ENCODE measurements at places on chromosomes 6 and 20.
A peak's percentile ranks its signal among the peaks of the same experiment; 100 is the strongest.

GRCh38 chr6:155442562-155442961, 13.1 kb downstream of the NOX3 start:
- no peak for DNase-seq

DNA sequence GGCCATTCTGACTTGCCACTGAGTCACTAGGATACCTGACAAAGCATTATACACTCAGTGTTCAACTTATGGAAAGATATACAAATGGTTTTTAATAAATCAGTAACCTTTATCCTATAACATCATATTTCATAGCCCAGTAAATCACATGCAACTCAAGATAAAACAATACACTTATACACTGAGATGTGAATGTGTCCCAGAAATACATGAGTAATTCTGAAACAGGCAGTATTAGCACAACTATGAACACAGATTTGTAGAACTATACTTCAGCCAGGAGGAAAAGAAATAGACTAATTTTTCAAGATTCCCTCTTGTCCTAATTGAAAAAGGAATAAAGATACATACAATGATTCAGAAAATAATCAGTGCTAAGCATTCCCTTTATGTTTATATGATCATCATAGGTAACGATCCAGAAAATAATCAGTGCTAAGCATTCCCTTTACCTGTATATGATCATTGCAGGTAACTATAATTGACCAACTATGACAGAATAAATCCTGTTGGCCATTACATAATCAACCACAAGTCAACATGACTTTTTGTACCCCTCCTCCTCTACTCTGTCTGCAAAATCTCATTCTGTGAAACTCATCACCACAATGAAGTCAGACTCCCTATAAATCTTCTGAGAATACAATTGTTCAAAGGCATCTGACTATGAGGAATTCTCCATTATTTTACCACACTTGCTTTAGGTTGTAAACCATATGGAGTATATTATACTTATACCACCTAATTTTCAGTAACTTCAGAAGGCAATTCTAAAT, 30.3 kb downstream of the HACE1 start:
- DNase-seq: no peak

- no peak for DNase-seq
These were observed 15.4 kb upstream of the TNFAIP3 start for GRCh38 chr6:137851669-137852068.

DNA sequence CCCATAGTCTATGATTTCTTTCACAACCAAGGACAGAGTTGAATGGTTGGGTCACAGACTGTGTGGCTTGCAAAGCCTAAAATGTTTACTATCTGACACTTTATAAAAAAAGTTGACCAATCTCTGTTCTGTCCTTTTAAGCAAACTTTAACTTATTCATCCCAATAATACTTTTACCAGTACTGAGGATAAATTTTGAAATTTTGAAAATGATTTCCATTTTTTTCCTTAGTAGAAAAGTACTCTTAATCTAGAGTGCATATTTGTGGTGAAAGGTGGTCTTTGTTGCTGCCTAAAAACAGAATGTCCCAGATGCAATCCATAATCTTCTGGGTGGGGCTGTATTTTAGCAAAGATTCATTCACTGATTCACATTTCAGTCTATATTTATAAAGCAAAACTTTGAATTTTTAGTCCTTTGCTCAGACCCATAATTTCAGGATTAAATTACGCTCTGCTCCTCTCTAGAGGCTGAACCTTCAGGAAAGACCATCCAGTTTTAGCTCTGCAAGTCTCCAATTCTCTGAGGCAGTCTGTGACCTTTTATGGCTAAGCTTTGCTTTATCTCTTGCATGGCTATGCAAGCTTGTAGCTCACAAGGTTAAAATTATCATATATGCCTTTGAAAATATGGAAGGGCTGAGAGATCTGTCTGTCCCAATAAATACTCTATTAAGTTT, 573.5 kb downstream of the COL12A1 start:
- DNase-seq: no peak

DNA sequence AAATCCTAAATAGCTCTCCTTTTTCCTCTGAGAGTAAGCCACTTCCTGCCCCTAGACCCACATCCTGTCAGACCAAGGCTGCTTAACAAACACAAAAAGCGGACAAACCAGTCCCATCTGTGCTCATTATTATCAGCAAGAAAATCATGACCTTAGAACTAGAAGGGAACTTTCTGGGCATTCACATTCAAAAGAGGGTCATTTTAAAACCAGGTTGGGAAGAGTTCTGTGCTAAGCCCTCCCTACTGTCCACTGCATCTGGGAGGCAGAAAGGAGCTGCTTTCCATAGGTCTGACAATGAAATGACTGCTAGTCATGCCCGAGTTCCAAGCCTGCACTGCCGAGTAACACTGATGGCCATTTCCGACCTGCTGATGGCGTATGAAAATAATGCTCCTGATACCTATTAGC, 15.4 kb downstream of the EZR start:
- no peak for DNase-seq

- DNase-seq: no peak
These were observed 5.2 kb downstream of the AP5S1 start for GRCh38 chr20:3825526-3825925.

- no peak for DNase-seq
These were observed 56.3 kb downstream of the HLA-DPB1 start for GRCh38 chr6:33132081-33132524.

DNA sequence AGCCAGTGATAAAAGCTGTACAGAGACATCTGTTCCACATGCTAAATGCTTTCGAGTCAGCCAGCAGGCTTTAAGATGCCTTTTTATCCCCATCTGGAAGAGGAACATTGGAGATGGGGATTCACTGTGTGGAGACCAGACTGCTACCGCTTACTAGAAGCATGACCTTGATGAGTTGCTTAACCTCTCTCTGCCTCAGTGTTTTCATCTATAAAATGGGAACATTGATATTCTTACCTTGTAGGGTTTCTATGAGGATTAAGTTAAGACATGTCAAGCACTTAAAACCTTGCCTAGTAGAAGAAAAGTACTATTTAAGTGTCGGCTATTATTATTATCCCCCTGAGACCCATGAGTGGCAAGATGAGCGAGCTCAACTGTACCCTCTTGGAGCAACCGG, 165.3 kb upstream of the SNX9 start:
- no peak for DNase-seq

DNA sequence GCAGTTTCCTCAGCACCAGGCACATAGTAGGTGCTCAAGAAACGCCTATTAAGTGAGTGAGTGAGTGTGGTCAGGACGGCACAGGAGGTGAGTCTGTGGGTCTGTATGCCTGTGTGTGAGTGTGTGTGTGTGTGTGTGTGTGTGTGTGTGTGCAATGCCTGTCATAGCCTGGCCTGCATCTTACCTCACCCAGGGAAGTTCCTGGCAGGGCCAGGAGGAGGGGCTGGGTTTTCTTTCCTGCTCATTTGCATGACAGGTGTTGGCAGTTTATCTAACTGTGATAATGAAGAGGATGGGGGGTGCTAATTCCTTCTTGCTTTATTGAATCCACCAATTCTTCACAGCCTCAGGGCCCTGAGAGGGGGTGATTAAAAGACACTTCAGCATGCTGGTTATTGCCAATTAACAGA, 146.7 kb upstream of the MLN start:
- no peak for DNase-seq

- no peak for DNase-seq
These were observed 25.2 kb downstream of the ADGRF1 start for GRCh38 chr6:47016909-47017308.

- DNase-seq: no peak
These were observed 11.0 kb downstream of the PCK1 start for GRCh38 chr20:57571782-57572416.

DNA sequence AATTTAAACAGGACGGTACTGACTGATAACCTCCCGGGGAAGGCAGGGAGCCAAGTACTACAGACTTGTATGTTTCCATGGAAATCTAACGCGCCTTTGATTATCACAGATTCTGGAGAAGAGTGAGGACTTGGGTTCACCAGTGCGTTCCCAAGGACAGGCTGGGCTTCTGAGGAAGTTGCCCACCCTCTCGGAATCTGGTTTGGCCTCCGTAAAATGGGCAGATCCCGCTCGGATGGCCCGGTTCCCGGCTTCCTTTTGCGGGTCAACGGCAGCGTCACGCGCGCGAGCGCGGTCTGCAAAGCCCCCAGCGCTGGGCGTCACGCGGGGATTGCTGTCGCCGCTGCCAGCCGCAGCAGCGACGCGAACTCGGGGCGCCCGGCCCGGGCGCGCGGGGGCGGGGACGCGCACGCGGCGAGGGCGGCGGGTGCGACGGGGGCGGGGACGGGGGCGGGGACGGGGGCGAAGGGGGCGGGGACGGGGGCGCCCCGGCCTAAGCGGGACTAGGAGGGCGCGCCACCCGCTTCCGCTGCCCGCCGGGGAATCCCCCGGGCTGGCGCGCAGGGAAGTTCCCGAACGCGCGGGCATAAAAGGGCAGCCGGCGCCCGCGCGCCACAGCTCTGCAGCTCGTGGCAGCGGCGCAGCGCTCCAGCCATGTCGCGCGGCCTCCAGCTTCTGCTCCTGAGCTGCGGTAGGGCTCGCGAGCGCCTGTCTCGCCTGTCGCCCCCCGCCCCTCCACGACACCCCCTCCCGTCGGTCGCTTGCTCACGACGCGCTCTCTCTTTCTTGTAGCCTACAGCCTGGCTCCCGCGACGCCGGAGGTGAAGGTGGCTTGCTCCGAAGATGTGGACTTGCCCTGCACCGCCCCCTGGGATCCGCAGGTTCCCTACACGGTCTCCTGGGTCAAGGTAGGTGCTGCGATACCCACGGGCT, at the start of gene CD83:
Gene CD83 (plus strand): TSS at position 615 of the 933 bp plus-strand sequence. CDS start 40 bp downstream, at position 655.
- peak; percentile 23 for DNase-seq

- no peak for DNase-seq
These were observed 22.1 kb upstream of the SLC22A7 start for GRCh38 chr6:43275801-43276576.

DNA sequence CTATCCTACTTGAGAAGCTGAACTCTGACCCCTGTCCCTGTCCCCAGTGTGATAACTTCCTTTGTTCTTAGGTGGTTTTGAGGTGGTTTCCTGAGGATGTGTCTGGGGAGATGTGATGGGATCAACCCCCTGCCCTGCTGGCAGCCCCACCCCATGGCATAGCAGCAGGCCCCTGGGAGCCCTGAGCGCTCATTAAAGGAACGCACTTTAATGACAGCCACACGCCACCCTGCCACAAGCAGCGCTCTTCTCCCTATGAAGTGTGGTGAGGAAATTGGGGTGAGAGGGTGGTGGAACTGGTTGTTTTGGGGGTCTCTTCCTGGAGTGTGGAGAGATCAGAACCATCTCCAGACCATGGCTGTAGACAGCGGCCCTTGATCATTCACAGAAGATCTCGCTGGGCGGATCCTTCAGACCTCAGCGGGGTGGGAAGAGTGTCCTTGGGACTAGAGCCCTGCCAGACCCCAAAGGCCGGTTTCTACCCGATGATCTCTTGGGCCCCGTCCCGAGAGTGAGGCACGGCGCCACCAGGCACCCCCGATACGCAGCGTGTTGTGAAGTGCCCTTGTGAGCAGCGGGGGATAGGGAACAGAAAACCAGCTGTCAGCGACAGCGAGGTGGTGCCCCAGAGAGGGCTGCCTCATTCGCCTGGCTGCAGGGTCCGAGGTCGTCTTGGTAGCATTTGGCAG, 45.4 kb downstream of the SYNJ2 start:
- DNase-seq: no peak

- no peak for DNase-seq
These were observed 15.0 kb upstream of the AKIRIN2 start for GRCh38 chr6:87716928-87717614.

DNA sequence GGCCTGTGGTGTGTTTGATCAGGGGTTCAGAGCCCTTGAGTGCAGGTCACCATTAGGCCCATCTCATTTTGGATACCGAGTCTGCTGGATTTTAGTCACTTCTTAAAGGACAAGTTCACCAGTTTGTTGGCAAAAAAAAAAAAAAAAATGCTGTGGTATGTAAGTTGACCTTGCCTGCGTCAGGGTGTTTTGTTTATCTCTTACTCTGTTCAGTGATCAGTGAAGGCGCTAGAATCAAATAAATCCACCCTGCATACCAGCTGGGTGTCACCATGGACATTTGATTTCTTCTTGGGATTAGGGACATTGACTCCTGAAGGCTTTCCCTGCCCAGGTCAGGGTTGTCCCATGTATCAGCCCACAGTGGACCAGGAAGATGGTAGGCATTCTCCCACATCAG, 6.7 kb downstream of the SMOC2 start:
- DNase-seq: no peak

DNA sequence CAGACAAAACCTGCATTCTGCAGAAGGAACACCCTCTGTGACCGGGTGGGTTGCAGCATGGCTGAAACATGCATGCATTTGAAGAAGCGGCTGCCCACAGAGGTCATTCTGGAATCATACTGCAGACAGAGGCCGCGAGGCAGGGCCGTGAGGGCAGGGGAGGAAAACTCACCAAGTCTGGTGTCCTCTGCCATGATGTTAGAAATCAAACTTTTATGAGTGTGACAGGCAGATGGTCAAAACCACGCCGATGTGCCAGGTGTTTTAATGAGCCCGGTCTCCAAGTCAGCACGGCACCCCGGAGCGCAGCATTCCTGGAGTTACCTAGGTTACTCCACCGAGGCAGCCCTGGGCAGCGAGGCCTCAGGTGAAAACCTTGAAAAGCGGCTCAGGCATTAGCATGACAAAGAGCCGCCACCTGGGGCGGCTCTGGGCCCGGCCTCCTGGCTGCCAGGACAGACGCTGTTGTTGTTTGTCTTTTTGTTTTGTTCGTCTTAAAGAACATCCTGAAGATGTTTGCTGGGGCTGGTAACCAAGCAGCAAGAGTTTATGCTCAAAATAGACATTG, 255.6 kb downstream of the ERMARD start:
- DNase-seq: peak; percentile 88

DNA sequence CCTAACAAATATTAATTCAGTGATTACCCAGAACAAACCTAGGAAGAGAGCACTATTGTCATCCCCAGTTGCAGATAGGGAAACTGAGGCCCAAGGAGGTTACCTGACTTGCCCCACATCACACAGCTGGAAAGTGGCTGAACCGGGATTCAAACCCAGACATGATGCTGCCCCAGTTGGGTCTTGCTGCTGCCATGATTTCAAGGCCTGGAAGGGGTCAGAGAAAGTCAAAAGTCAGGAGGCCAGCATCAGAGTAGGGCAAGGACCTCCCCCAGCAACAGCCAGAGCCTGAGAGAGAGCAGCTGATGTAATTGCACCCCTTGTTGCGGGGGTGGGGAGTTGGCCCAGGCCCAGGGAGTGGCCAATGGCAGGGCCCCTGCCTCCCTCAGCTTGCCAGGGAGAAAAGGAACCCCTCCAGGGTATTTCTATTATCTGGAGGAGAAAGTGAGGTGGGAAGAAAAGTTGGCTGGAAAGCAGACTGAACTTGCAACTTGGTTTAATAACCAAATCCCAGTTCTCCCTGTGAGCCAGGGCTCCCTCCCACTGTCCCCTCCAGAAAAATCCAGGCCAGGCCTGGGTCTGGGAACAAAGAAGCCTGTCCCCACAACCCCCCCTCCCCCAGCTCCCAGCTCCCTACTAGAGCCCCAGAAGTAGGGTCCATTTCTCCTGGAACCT, 83.6 kb downstream of the MRPL14 start:
- no peak for DNase-seq

GRCh38 chr6:133503336-133503729, 262.2 kb downstream of the EYA4 start:
- no peak for DNase-seq

DNA sequence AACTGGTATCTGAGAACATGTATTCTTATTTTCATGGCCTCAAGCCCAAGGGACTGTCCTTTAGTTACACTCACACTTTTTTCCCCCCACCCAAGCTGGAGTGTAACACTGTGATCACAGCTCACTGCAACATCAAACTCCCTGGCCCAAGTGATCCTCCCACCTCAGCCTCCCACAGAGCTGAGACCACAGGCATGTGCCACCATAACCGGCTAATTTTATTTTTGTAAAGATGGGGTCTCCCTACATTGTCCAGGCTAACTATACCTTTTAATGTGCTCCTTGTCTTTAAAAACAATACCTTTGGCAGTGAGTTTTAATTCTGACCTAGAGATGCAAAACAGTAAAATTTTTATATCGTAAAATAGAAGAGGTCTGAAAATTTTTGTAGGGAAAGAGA, 48.2 kb upstream of the FAM83C start:
- DNase-seq: no peak

Data from iPS DF 19.7 (cell line).